KG1 (cell line): ENCODE measurements at places on chromosomes 6 and 20.

- no peak for DNase-seq
Measured at GRCh38 chr6:3699231-3699630, 52.3 kb downstream of the PXDC1 start.

GRCh38 chr6:99841297-99841696 lies 152.7 kb downstream of the MCHR2 start:
- DNase-seq = no peak

GRCh38 chr20:49909499-49910339 lies 5.6 kb downstream of the SPATA2 start:
- no peak for DNase-seq

GRCh38 chr6:121443971-121444541 lies 8.6 kb downstream of the GJA1 start:
- DNase-seq = no peak

GRCh38 chr20:44428174-44429016 lies 47.3 kb upstream of the TTPAL start:
- no peak for DNase-seq

DNA sequence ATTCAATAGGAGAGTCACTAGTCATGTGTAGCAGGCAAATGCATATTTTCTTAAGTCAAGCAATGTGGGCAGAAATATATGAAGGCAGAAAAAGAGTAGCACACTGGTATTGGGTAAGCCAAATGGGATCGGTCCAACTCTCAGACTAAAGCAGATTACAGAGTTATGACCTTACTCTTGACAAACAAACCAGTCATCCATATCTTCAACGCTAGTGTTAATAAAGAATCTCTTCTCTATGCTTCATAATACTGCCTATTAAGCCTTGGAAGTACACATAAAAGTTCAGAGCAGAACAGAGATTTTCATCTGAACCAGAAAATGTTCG lies 320.2 kb upstream of the JARID2 start:
- DNase-seq = no peak

- DNase-seq = no peak
Measured at GRCh38 chr6:78618970-78619369, 248.4 kb upstream of the IRAK1BP1 start.
